Retina (tissue), 1 donor: ENCODE measurements at places on chromosomes 5 and 9.
A peak's percentile ranks its signal among the peaks of the same experiment; 100 is the strongest.

DNA sequence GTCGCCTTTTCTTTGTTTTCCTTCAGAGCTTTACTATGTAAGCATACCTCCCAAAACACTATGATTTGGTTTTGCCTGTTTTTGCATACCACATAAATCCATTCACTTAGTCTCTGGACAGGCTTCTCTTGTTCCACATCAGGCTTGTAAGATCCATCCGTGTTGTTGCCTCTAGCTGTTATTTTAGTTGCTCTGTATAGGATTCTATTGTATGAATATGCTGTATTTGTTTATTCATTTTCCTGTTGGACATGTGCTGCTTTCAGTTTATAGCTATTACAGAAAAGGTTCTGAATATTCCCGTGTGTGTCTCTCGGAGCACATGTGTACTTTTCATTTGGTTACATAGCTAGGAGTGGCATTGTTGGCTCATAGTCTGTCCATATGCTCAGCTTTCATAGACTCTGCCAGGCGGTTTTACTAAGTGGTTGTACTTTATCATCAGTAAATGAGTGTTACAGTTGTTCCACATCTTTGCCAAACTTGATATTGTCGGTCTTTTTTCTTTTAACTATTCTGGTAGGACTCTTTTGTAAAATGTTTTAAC lies 41.8 kb downstream of the NUP214 start:
- no peak for DNase-seq

DNA sequence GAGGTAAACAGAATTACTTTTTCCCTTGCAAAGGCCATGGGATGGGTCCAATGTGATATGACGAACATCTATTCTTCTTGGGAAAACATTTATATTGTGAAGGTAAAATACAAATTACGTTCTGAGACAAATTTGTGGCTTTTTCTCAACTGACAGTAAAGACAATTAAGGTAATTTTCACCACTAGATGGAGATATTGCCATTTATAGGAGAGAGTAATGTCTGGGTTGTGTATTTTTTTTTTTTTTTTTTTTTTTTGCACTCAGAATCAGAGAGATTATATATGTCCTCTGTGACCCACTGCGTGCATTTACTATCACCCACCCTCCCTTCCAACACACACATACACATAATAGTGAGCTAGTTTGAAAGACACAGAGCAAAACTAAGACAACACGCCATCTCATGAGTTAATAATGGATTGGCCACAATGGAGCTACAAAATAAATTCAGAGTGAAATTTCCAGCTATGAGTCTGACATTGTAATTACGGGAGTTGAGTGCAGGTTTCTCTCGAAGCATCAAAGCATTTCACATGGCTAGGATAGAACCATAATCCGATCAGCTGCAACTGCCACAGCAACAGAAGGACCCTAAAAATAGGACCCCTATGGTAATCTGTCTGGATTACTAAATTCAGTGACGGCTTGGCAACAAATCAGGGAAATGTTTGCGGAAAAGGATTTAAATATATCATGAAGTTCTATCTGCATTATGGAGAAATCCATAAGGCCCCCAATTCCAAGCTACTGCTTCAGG lies 49.2 kb downstream of the ANXA1 start:
- DNase-seq: peak; percentile 86

- no peak for DNase-seq
Measured at GRCh38 chr9:114226246-114227055, 71.1 kb downstream of the COL27A1 start.

- DNase-seq: no peak
Measured at GRCh38 chr9:35749515-35750255, 598 bp downstream of the RGP1 start.

GRCh38 chr9:116547729-116548426 lies 139.2 kb upstream of the TRIM32 start:
- no peak for DNase-seq

- DNase-seq: no peak
Measured at GRCh38 chr5:131637694-131638093, 2.7 kb upstream of the RAPGEF6 start.

DNA sequence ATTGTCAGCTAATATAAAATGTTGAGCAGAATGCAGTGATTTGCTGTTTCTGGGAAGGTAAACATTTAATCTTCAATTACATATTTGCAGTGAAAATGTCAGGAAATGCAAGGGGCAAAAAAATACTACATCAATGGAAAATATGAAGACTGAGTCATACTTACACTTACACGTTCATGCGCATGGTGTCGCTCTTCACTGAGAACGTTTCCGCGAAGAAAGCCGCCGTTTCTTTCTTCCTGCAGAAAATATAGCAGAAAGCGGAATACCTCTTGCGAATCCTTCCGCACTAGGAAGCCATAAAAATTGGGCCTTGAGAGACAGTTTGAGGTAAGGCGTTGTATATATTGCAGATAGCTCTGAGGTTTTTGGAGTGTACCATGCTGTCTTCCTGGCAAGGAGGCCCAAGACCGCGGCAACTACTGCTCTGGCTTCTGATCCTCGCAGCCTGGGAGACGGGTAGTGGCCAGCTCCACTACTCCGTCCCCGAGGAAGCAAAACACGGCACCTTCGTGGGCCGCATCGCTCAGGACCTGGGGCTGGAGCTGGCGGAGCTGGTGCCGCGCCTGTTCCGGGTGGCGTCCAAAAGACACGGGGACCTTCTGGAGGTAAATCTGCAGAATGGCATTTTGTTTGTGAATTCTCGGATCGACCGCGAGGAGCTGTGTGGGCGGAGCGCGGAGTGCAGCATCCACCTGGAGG lies at the start of gene PCDHA13:
PCDHA13 (plus strand) TSS at position 236 of the 702 bp plus-strand sequence; CDS start at position 381, 145 bp downstream.
- DNase-seq: peak; percentile 45

DNA sequence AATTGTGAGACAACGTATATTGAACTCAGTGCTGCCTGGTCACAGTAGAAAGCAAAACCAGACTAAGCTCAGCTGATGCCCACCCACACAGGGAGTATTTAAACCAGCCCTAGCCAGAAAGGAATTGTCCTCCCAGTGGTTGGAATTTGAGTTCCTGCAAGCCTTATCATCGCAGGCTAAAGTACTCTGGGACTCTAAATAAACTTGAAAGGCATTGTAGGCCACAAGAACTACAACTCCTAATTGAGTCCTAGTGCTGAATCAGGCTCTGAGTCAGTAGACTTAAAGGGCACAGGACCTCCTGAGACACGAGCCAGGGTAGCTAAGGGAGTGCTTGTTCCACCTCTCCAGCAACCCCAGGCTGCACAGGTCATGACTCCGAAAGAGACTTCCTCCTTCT lies 171.4 kb downstream of the MCTP1 start:
- DNase-seq: no peak

DNA sequence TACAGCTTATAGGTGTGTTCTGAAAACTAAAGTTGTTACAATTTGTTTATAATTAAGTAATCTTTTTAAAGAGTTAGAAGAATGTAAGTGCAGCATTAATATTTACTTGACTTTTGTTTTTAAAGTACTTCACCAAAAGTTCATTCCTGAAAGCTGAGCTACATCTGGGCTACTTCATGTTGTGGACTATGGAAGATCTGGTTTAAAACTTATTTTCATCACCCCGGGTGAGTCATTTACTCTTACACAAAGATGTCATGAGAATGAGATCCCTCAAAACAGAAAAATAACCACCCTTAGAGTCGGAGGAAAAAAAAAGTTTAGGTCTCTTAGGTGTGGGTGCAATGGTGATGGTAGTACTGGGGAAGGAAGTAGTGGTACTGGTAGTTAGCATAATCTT lies 5.1 kb downstream of the POU5F2 start:
- DNase-seq: no peak

GRCh38 chr9:100679834-100680233 lies 102.0 kb downstream of the CAVIN4 start:
- DNase-seq: no peak

DNA sequence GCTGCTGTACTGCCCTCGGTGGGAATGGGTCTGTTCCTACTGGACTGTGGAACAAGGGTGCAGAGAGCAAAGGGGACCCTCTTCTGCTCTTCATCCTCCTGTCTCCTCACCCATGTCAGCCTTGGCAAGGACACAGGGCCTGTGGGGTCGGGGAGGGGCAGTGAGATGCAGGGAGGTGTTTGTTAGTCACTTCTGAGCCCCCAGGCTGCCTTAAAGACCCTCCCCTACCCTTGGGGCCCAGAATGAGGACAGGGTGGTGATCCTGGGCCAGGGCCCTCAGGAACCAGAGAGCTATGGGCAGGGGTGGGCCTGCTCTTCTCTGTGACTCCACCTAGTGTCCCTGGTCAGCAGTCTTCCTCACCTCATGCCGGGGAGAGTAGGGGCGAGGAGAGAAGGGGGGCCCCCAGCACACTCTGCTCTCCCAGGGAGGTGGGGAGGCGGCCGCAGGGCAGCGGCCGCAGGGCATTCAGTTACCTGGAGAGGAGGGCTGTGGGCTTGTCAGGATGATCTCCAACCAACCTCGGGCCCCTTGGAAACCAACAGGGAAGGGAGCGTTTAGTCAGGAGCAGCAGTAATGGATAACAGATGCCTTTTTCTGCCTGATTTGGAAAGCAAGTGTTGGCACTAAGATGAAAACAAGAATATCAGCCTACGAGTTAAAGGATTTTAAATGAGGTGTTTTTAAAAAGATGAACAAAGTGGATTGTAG lies 62.0 kb upstream of the GARNL3 start:
- no peak for DNase-seq

DNA sequence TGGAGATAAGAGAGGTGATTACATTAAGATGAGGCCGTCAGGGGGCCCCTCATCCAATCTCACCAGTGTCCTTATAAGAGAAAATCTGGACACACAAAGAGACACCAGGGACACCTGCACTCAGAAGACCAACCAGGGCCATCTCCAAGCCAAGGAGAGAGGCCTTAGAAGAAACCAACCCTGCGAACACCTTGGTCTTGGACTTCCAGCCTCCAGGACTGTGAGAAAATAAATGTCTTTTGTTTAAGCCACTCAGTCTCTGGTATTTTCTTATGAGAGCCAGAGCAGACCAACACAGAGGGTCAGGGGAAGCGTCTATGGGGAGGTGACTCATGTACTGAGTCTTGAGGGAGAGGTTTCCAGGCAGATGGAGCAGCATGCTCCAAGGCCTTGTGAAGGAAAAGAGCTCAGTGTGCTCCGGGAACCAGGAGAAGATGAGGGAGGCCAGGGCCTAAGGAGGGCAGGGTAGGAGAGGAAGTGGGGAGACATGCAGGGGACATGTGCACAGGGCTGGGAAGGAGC lies 5.4 kb downstream of the PHYKPL start:
- DNase-seq: no peak

- DNase-seq: no peak
Measured at GRCh38 chr5:133807348-133807747, 161.1 kb downstream of the C5orf15 start.

DNA sequence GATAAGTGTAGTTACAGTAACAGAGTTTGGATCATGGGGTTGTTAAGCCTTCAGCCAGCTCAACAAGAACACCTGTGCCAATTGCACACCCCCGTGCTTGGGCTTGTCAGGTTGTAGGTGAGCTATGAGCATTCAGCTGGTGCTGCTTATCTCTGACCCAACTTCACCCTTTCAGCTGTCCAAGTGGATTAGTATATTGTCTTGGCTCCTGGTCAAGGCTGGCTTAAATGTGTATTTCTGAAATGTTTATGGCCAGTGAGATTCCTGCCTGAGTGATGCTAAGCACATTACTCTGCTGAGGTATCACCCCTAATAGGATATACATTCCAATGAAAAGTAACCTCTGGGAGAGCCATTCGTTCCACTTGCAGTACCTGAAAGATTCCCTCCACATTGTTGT lies 44.2 kb upstream of the LMNB1 start:
- no peak for DNase-seq

DNA sequence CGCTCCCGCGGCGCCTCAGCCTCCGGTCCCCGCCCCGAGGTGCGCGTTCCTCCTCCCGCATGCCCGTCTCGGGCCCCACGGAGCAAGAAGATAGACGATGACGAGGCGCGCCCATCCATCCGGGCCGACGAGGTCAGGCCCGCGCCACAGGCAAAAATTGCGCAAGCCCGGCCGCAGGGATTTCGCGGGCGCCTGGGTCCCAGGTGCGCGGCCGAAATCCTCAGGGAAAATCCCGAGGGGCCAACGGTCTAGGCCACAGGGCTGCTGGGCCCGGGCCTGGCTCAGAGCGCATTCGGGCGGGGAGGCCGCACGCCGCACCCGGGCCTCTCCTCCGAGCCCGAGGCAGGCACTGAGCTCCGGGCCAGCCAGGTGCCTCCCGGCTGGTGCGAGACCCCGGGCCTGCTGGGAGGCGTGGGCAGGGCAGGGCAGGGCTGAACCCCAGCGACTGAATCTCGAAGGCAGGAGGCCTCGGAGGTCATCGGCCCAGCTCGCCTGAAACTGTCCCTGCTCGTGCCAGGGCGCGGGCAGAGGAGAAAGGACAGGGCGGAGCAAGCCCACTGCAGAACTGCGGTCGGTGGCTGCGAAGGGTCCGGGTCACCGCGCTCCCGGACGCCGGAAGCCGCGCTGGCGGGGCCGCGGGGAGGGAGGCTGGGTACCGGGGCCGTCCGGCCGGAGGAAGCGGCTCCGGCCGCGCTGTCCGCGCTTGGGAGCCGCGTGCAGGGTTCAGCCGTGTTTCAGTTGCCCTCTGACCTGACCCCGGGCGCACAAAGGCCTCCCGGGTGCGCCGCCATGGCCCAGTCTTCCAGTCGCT lies 66.8 kb downstream of the FOXD1 start:
- peak; percentile 91 for DNase-seq

- DNase-seq: no peak
Measured at GRCh38 chr9:132792547-132792946, 85.5 kb downstream of the AK8 start.

GRCh38 chr9:135857843-135858242 lies 49.5 kb downstream of the CAMSAP1 start:
- no peak for DNase-seq

- DNase-seq: no peak
Measured at GRCh38 chr5:81268521-81269196, 32.7 kb upstream of the ZCCHC9 start.

- DNase-seq: no peak
Measured at GRCh38 chr9:1125741-1126140, 75.6 kb downstream of the DMRT2 start.

- no peak for DNase-seq
Measured at GRCh38 chr5:137737349-137738131, 1.7 kb upstream of the KLHL3 start.

GRCh38 chr9:5529683-5530221 lies 19.4 kb downstream of the PDCD1LG2 start:
- no peak for DNase-seq

DNA sequence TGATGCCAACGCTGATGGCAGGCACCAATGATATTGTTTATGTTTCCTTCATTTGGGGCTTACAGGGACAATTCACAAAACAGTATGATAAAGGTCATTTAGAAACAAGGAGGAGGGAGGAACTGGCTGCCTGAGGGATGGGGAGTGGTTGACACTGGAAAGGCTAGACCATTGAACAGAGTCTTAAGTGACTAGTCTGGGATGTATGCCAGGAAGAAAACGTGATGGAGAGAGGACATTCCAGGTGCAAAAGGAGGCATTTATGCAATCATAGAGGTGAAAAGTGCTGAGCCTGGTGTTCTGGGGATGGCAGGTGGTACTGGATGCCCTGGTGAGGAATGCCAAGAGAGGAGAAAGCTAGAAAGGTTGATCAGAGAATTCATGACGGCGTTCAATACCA lies 153.4 kb downstream of the ZNF462 start:
- no peak for DNase-seq

DNA sequence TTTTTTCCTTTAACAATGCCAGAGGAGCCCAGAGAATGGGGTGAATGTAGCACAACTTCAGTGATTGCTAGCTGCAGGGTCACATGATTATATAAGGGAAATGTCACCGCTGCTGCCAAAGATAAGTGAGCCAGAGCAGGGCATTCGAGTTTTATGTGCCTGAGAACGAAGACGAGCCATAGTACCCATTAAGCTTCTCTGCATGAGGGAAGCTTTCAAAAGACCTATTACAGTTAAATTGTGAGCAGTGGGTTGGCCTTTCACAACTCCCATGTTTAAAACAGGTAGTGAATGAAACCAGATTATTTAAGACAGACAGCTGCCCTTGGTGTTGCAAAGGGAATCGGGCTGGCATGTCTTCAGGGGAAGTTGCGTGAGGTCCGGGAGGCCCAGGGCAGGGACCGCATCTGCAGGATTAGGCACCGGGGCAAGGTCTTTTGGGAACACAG lies 82.4 kb upstream of the TNFAIP8 start:
- no peak for DNase-seq
